ENCODE measurements at places on chromosomes 2 and 18. TPM values are rescaled to one million over a fixed set of nuclear protein-coding genes. Genes with fewer than 3 reads are reported as not detected.

ERICH2 gene
- total RNA-seq = not detected

EFR3B gene
- total RNA-seq = not detected

OLA1 gene
- 42.3 TPM for total RNA-seq

STAT4 gene
- total RNA-seq = 339 TPM

PLA2R1 gene
- total RNA-seq = not detected

C2orf78 gene
- not detected for total RNA-seq

CCBE1 gene
- not detected for total RNA-seq

RGPD3 gene
- total RNA-seq = 0.32 TPM

FAM228B gene
- 31.4 TPM for total RNA-seq

UGT1A5 gene
- total RNA-seq = not detected

SIX3 gene
- 0.39 TPM for total RNA-seq

IL37 gene
- not detected for total RNA-seq

IL36RN gene
- total RNA-seq = not detected

Measured in natural killer cell (primary cell).